ENCODE measurements at places on chromosomes 6 and 20. TPM values are rescaled to one million over a fixed set of nuclear protein-coding genes. Genes with fewer than 3 reads are reported as not detected.

DNA sequence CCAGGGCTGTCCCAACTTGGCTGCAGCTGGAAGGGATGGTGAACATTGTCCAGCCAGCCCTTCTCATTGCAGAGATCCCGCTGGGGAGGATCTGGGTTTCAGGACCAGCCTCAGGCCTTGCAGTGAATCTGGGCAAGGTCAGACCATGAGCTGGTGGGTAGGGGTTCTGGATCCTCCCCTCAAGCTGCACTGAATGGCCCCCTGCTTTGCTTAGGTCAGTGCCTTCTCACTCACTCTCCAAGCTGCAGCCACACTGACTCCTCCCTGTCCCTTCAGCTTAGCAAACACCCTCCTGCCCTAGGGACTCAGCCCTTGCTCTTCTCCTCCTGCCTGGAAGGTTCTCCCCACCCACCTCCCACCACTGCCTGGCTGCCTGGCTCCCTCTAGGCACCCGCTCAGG, 95.3 kb upstream of the KCNG1 start:
- no peak for DNase-seq

DNA sequence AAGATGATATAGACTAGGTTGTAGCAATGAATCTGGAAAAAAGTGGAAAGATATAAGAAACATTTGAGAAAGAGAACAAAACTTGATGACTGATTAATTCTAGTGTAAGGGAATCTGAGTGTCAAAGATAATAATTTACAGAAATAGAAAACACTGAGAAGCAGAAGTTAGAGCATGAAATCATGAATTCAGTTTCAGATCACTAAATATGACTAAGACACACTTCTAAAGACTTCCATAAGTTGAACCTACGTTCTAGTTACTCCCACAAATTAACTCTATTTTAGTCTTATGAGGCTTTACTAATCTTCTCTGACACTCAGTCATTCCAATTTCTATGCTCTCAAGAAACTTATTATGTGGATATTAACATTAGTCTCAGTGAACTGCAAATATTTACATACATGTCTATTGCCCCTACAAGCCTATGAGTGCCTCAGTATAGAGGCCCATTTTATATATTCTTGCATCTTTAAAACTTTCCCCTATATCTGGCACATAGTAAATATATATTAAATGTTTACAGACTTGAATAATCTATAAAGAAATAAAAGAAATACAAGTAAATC, 30.4 kb downstream of the IBTK start:
- no peak for DNase-seq

DNA sequence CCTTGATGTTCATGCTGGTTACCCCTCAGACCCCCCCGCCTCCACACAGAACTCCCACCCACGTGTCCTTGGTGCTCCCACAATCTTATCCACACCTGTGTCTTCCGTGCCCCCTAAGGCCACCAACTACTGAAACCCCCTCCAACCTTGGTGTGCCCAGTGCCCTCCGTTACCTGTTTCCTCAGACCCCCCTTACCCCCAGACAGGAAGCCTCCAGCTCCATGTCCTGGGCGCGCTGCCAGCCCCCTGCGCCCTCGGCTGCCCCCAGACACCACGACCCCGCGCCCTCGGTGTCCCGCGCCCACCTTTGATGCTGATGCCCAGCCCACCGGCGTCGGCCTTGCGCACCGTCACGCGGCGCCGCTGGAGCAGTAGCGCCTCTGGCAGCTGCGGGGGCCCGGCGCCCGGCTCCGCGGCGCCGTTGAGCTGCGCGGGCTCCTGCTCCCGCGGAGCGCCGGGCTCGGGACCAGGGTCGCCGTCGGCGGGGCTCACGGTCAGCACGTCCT, 504 bp downstream of the SNTA1 start:
- DNase-seq, result no peak

The ASIP gene
- 0.33 TPM for polyA plus RNA-seq

The RAB23 gene
- polyA plus RNA-seq, result 26.5 TPM

All from right lung (tissue), 10 donors.